Testis (tissue), 5 donors: ENCODE measurements at places on chromosomes 16 and 17. TPM values are rescaled to one million over a fixed set of nuclear protein-coding genes. Genes with fewer than 3 reads are reported as not detected.

TMEM92 gene
- total RNA-seq, result 1.5 TPM

- DNase-seq, result no peak
- no peaks in the 10 kb centered on the region for H3K27me3 ChIP-seq
- H3K4me3 ChIP-seq, result no peak overlapping the region
- H3K36me3 ChIP-seq, result no peaks in the 10 kb centered on the region
- H3K27ac ChIP-seq, result no peak overlapping the region
Observed at GRCh38 chr16:51125992-51126391, 25.1 kb downstream of the SALL1 start.

DNA sequence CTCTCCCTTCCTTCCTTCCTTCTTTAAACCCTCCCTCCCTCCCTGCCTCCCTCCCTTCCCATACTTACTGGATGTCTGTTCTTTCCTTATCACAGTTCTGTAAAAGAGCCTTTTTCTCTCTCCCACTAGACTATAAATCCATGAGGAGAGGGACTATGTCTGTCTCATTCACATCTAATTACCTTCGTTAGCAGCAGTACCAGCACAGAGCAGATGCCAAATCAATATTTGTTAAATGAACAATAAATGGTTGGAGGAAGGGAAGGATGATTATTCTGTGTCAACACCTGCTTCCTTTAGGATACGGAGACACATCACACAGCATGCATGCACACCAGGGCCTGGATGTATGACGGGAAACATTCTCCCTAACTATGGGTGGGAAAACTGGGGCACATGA, 94.2 kb downstream of the DNAH3 start:
- DNase-seq, result no peak
- H3K4me1 ChIP-seq, result no peaks in the 10 kb centered on the region
- no peaks in the 10 kb centered on the region for H3K36me3 ChIP-seq
- H3K27ac ChIP-seq, result no peak overlapping the region
- H3K27me3 ChIP-seq, result no peaks in the 10 kb centered on the region

GRCh38 chr16:70678121-70678897, 7.5 kb downstream of the MTSS2 start:
- H3K27me3 ChIP-seq, result no peaks in the 10 kb centered on the region
- no peaks in the 10 kb centered on the region for H3K36me3 ChIP-seq
- peaks cover 17% of the 10 kb centered on the region for H3K4me1 ChIP-seq
- no peak overlapping the region for H3K27ac ChIP-seq
- H3K4me3 ChIP-seq, result no peak overlapping the region
